Heart right ventricle (tissue), 16 donors: ENCODE measurements at places on chromosomes 5 and 9.

DNA sequence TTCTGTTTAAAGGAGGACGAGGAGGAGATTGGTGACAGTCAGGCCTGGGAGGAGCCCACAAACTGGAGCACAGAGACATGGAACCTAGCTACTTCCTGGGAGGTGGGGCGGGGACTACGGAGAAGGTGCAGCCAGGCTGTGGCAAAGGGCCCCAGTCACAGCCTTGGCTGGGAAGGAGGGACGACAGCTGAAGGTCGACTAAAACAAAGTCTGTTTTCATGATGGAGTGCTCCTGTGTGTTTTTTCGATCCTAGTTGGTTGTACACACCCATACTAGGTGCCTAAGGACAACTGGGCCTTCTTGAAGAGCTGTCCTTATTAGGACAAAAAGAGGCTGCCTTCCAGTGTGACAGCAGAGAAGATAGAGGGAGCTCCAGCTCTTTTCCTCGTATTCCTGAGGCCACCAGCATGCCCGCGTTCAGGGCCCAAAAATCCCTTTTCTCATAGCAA lies 2.9 kb downstream of the CCDC107 start:
- no peak for DNase-seq

GRCh38 chr5:93257616-93258015 lies 323.4 kb downstream of the NR2F1-AS1 start:
- no peak for DNase-seq

- no peak for DNase-seq
These were observed 19.7 kb downstream of the TRIM14 start for GRCh38 chr9:98099346-98099745.

GRCh38 chr9:34662526-34663302 lies at the start of gene CCL27:
TSS of gene CCL27 (minus strand) at chr9:34662657. CDS start at chr9:34662633, 24 bp downstream.
- no peak for DNase-seq

- DNase-seq, result no peak
These were observed 47.2 kb downstream of the STOM start for GRCh38 chr9:121322737-121323448.

DNA sequence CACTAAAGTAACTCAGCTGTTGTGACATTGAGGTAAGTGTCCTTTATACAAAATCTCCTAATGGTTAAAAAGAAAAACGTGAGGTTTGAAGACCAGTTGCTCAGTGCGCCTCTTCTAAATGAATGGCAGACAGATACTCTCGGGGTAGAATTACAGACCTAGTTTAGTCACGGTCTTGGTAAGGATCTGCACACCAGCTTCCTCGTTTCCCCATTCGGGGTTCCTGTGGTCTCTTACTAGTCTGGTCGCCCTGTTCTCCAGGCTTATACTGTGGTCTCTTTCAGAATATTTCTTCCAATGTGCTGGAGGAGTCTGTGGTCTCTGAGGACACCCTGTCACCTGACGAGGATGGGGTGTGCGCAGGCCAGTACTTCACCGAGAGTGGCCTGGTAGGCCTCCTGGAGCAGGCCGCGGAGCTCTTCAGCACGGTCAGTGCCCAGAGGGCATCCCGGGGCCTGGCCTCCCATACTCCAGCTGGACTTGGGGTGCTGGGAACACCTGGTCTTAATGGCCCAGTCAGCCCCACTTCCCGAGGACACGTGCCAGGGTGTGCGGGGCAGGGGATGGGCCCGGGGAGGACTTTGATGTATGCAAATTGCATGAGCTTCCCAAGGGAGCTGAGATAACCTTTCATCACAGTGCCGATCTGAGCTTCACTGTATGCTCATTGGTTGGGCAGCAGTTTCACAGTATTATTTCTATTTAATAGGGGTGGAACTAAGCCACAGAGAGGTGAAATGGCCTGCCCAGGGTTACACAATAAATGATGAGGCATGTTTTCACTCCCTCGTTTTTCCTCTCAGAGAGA lies 224.5 kb downstream of the DOCK8 start:
- DNase-seq, result peak; percentile 42

DNA sequence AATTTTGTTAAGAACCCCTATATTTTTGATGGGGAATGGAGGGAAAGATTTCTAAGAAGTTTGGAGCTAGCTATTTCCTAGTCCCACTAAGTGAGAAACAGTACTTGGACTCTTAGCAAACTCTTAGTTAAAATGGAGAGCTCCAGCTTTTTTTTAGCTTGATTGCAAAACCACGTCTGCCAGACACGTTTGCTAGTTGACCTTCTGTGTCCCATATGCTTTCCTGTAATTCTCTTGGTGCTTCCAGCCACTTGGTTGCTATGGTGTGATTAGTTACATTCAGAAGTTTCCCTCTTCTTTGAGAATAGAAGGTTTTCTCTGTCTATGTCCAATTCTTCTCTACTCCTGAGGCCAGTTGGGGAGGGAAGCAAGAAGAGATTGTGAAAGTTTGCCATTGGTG lies 417.0 kb upstream of the TLE4 start:
- no peak for DNase-seq

DNA sequence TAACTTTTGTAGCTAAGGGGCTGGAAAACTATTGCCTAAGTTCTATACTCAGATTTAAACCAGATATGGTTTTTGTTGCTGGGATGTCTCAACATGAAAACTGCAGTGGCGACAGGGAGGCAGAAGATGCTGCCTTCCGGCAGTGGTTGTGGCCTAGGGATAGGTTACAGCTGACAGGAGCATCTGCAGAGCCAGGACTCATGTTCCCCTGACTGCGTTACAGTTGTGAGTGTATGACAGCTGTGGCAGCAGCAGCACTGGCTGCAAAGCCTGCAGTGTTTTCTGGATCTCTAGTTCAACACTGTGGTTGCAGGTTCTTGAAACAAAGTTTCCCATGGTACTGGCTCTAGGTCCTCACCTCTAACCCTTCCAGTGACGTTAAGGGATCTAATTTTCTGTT lies 498.8 kb upstream of the CDH18 start:
- DNase-seq, result no peak

GRCh38 chr5:149961186-149961685 lies 678 bp downstream of the SLC26A2 start:
- no peak for DNase-seq

DNA sequence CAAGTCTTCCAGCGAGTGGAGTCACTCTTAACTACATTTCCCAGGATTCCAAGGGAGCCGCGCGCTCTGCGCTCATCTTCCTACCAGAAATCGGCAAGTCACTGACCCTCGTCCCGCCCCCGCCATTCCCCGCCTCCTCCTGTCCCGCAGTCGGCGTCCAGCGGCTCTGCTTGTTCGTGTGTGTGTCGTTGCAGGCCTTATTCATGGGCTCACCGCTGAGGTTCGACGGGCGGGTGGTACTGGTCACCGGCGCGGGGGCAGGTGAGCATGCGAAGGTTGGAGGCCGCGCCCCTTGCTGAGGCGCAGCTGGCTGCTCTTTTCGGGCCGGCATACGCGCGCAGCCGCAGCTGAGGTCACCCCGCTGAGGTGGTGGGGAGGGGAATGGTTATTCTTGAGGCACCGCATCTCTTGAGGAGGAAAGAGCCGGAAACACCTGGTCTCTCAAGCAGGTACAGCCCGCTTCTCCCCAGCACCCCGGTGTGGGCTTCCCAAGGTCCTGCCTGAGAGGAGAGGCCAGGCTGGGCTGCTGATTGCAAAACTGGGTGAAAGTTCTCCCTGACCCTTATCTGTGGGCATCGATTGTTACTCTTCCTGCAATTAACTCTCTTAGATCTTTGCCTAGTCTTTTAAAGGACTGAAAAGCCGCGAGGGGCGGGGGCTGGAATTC lies at the start of gene HSD17B4:
Gene HSD17B4, plus strand, starts transcription at position 125 of the 667 bp plus-strand sequence. Its CDS starts 79 bp downstream, at position 204.
- DNase-seq, result peak; percentile 90

- no peak for DNase-seq
These were observed 652.2 kb upstream of the RGMB start for GRCh38 chr5:98121036-98121936.

GRCh38 chr5:167631191-167631590 lies 660.3 kb upstream of the WWC1 start:
- no peak for DNase-seq

DNA sequence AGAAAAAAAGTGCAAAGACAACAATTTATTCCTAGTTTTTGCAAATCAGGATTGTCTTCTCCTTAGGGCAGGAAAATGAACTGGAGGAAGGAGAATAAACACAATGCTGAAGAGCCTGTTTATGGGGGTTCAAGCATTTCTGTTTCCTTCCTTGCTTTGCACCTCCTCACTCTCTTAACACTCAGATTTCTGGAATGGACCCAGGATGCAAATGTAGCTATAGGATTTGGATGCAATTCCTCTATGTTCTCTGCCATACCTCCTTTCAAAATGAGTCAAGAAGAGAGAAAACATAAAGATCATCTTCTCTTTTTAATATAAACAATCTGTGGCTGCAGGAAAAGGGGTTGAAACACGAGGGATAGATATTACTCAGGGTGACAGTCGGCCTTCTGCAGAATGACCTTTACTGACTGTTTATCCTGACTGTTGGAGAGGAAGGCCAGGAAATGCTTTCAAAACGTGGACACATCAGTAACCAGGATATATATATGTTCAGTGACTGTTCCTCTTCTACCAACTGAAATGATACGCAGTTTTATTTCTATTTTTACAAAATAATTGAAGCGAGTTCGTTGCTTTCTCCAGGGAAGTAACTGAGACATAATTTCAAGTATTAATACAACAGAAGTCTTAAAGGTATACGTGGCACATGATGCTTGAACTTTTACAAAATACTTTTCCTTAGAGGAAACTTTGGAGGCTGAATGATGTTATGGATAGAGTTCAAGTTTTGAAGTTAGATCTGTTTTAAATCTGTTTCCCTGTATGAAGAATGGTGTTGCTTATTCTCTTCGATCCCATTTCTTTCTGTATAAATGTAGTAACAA lies 44.4 kb downstream of the ACTBL2 start:
- DNase-seq, result no peak

DNA sequence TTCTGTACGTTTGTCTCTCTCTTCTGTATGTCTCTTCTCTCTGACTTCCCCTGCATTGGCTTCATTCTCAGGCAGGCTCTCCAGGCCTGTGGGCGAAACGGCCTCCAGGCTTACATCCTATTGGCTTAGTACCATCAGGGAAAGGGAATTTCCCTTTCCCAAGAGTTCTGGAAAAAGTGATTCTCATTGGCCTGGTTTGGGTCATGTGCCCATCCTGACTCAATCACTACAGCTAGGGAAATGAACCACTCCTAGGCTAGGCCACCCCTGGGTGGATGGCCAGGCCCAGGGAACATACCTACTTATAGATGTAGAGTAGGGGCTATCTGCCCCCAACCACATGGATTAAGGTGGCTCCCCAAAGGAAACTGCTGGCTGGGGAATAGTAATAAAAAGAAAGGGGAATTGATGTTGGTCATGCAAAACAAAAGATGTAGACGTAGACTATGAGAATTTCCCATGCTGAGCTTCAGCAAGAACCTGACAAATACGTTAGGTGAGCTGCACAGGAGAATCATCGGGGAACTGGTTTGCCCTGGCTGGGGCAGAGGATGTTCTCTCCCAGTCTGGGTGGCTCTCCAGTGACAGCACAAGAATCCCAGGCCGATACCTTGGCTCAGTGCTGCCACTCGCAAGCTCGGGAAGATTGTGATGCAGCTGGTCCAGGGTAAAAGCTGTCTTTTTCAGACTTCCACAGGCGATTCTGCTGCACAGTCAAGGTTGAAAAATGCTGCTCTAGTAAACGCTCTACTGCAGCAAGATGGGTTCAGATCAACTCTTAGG lies 3.7 kb upstream of the EGR1 start:
- DNase-seq, result peak; percentile 50

GRCh38 chr5:42242210-42242609 lies 181.0 kb upstream of the GHR start:
- DNase-seq, result no peak

DNA sequence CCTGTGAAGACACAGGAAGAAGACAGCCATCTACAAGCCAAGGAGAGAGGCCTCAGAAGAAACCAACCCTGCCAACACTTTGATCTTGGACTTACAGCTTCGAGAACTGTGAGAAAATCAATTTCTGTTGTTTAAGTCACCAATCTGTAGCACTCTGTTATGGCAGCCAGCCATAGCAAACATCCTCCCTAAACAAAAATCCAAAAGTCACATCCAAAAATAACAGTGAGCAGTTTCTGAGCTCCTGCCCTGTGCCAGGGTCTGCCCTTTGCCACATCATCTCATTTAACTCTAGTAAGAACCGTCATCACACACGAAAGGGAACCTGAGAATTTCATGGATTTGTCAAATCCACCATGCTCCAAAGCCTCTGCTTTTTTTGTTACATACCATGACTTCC lies 118.8 kb downstream of the TRIM36 start:
- no peak for DNase-seq

- no peak for DNase-seq
These were observed 142.5 kb downstream of the ACER2 start for GRCh38 chr9:19551124-19551929.

DNA sequence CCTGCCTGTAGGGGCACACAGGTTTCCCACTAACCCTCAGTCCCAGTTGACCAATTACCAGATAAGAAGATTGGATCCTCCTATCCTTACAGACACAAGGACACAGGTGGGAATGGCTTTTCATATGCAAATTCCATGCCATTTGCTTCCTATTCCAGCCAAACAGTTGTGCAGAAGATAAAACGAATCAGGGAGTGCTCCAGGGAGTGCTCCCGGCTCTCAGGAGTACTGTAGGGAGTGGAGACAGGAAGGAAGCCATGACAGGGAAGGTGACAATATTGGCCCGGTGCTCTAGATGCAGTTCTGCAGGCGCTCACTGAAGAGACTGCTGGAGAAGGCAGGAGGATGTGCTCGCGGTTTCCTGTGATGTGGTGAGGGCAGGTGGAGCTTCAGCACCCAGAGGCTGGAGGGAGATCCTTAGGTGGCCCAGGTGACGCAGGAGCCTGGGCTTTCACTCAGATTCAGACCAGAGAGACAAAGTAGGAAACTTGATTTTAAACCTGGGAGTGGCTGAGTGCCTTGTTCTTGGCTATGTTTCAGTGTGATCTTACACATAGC lies 260.0 kb downstream of the AUH start:
- DNase-seq, result no peak

DNA sequence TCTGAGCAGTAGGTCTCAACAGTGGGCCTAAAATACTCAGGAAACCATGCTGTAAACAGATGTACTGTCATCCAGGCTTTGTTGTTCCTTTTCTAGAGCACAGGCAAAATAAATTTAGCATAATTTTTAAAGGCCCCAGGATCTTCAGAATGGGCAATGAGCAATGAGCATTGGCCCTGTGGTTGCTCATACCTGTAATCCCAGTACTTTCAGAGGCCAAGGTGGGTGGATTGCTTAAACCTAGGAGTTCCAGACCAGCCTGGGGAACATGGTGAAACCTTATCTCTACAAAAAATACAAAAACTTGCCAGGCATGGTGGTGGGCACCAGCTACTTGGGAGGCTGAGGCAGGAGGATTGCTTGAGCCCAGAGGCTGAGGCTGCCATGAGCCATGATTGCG lies 13.5 kb upstream of the PCBD2 start:
- no peak for DNase-seq

- no peak for DNase-seq
These were observed 39.2 kb downstream of the NADK2 start for GRCh38 chr5:36202521-36202961.

DNA sequence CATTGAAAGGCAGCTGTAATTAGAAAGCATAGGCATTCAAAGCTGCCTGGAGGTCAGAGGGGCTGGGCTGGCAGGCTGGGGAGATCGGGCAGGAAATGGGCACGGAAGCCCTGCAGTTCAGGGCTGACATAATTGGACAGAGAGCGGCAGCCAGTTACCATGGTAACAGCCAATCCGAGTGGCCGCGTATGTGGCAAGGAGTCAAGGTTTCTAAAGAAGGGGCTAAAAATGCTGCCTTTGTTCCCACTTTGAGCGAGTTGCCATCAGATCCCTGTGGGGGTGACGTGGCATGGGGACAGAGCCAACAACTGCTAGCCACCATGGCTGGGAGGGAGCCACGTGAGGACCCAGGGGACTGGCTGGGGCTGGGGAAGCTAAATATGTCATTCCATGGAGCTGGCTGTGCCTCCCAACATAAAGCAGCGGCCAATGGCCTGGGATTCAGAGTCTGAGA lies 44.7 kb upstream of the NDFIP1 start:
- DNase-seq, result peak; percentile 81
